ENCODE measurements at places on chromosomes 16 and 17.

- DNase-seq, result no peak
These were observed 209.0 kb downstream of the ZFHX3 start for GRCh38 chr16:72838951-72839350.

GRCh38 chr17:4808378-4808767 lies 1.4 kb downstream of the PLD2 start:
- no peak for DNase-seq

GRCh38 chr16:17467923-17468540 lies 2.7 kb downstream of the XYLT1 start:
- DNase-seq, result no peak

GRCh38 chr17:43517161-43517560 lies 29.0 kb downstream of the ETV4 start:
- DNase-seq, result no peak

DNA sequence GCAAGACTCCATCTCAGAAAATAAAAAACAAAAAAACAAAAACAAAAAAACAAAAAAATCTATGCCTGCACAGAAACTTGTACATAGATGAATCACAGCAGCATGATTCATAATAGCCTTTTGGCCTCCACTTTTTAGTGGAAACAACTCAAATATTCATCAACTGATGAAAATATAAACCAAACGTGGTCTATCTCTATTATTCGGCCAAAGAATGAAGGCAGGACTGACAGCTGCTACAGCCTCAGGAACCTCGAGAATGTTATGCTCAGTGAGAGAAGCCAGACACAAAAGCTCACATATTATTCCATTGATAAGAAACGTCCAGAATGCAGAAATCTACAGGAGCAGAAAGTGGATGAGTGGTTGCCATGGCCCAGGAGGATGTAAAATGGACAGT lies 19.8 kb downstream of the PPL start:
- no peak for DNase-seq

DNA sequence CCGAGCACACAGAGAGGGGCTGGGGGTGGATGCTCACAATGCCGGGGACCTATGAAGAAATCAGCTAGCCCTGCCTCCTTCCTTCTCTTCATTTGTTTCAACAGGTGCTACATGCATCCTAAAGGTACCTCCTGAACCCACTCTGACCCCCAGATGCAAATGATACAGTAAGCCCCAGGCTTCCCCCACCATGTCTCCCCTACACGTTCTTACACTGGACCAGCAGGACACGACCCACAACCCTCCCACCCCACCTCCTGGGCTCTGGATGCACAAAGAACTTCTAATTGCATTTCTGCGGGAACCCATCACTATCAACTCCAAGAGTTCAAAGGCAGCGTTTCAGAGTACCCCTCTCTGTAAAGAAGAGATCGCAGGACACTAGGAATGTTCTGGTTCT lies 2.1 kb downstream of the XYLT1 start:
- no peak for DNase-seq

DNA sequence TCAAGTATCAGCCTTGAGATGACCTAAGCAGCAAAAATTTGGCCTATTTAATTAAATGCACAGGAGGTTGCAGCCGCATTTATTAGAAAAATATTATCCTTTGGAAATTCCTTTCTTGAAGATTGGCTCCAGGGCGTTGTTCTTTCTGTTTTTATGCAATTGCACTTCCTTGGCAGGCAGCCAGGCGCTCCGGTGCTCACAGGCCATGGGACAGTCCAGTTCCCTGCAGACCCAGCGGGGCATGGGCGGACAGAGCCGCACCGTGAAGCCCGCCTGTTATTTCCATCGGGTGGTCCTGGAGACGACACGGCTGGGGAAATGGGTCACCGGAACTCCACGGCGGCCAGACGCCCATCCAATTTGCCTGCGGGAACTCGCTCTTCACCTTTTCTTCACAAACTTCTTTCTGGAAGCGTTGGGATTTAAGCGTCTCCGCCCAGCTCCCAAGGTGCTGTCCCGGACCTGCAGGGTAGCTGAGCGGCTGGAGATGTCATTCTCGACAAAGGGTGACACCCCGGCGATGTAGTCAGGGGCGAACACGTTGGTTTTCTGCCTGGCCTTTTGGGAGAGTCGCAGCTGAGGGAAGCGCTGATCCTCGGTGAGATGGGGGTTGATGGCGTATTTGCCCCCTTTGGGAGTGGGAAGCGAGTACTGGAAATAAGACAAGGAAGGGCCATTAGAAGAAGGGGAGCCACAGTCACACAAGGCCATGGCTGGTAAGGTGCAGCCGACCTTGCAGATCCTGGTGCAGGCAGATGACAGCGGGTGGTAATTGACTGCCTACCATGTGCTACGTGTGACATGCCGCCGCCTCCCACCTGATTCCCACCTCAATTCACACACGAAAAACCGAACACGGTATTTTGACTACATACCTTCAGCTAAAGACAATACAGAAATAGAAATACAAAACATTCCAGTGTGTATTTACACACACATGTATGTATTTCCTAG lies 12.5 kb downstream of the NOB1 start:
- no peak for DNase-seq

DNA sequence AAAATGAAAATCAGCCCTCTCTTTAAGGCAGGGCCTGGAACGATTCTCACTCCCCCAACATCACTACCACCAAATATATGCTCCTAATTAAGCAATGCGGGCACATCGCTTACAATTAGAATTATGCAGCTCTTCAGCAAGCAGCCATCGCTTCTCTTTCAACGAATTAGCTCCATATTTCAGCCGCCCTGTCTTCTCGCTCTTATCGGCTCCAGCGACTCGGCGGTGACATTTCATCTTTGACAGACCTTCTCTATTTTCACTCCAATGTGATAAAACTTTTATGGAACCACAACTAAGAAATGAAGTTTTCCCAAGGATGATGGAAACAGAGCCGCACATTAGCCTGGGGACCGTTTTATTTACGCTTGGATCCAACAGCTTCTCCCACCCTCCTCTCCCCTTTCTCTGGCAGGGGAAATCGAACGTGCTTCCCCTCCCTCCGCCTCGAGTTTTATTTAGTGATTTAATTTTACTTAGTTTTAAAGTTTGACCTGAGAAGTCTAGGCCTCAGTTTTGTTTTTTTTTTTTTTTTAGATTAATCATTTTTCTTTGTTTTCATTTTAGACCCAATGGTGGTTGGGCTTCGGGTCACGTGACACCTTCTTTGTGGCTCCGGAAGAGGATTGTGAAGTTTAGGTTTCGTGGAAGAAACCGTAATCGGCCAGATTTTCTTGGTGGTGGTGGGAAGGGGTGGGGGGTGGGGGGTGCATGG lies 3.1 kb upstream of the HOXB2 start:
- no peak for DNase-seq

DNA sequence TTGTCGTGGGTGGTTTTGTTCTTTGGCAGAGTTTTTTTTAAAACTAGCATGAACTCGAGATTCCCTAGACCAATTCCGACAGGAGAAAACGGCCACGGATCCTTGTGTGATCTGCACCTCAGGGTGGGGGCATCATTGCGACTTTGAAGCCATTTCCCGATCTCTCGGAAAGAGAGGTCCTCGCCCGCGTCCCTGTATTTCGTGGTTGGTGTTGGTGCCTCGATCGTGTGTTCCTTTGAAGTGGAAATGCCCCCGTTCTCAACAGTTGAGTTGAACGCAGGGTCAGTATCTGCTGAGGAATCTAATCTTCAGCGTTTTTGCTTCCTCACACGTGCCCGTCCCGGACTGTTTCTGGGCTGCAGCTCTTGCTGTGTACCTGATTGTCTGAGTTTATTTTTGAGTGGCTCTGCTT lies 1.1 kb downstream of the CRAMP1 start:
- DNase-seq, result no peak

GRCh38 chr17:81152288-81152828 lies 12.9 kb upstream of the PVALEF start:
- DNase-seq, result no peak

Data from stimulated activated CD8-positive, alpha-beta memory T cell treated with anti-CD3 and anti-CD28 coated beads, Interleukin-4, amount 100 ng/mL, for 1 hour (primary cell).